Activated CD4-positive, alpha-beta memory T cell treated with anti-CD3 and anti-CD28 coated beads, Interleukin-2, amount 10 ng/mL, durations not matched to agents 7 days and 5 days (primary cell): ENCODE measurements at places on chromosomes 12 and 14. TPM values are rescaled to one million over a fixed set of nuclear protein-coding genes. Genes with fewer than 3 reads are reported as not detected.

DNA sequence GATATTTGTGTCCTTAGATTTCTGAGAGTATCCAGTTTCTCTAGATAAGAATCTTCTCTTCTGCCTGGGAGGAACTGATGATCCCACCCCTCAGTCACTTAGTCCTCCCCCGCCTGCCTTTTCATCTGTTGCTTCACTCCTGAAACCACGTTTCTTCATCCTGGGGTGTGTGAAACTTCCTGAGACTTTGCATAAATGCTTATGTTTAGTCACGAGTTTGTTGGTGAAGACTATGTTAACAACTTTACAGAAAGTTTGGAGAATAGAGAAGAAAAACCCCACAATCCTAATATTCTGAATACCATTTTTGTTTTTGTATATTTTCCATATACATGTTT, 33.2 kb downstream of the MARK3 start:
- H3K4me1 ChIP-seq, result peaks cover 22% of the 10 kb centered on the region
- no peaks in the 10 kb centered on the region for H3K27me3 ChIP-seq
- no peak for DNase-seq
- no peak overlapping the region for H3K27ac ChIP-seq
- no peak overlapping the region for H3K4me3 ChIP-seq
- H3K36me3 ChIP-seq, result peaks cover 28% of the 10 kb centered on the region

DNA sequence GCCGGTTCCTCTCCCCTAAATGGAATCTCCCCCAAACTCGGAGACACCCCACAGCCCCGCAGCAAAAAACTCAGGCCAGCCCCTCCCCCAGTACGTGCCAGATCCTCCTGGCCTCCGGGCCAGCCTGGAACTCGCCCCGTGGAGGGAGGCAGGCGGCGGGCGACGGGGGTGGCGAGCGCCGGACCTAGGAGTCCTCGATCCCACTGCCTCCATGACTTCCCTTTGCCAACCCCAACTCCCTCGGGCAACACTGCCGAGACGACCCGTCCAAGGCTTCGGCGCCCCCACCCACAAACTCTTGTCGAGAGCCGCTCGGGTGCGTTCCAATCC, 400 bp downstream of the ADCY6 start:
- H3K4me3 ChIP-seq, result no peak overlapping the region
- H3K27ac ChIP-seq, result no peak overlapping the region
- peaks cover 46% of the 10 kb centered on the region for H3K27me3 ChIP-seq

GRCh38 chr14:35369701-35370191, 34.8 kb downstream of the NFKBIA start:
- no peaks in the 10 kb centered on the region for H3K27me3 ChIP-seq
- H3K4me1 ChIP-seq, result peaks cover 31% of the 10 kb centered on the region
- peak; percentile 18 for DNase-seq
- no peak overlapping the region for H3K4me3 ChIP-seq
- H3K27ac ChIP-seq, result no peak overlapping the region

- H3K4me1 ChIP-seq, result peaks cover 8% of the 10 kb centered on the region
- no peak overlapping the region for H3K27ac ChIP-seq
- no peak for DNase-seq
- H3K27me3 ChIP-seq, result no peaks in the 10 kb centered on the region
- no peak overlapping the region for H3K4me3 ChIP-seq
These were observed 51.2 kb upstream of the KCNH3 start for GRCh38 chr12:49487605-49488004.

DNA sequence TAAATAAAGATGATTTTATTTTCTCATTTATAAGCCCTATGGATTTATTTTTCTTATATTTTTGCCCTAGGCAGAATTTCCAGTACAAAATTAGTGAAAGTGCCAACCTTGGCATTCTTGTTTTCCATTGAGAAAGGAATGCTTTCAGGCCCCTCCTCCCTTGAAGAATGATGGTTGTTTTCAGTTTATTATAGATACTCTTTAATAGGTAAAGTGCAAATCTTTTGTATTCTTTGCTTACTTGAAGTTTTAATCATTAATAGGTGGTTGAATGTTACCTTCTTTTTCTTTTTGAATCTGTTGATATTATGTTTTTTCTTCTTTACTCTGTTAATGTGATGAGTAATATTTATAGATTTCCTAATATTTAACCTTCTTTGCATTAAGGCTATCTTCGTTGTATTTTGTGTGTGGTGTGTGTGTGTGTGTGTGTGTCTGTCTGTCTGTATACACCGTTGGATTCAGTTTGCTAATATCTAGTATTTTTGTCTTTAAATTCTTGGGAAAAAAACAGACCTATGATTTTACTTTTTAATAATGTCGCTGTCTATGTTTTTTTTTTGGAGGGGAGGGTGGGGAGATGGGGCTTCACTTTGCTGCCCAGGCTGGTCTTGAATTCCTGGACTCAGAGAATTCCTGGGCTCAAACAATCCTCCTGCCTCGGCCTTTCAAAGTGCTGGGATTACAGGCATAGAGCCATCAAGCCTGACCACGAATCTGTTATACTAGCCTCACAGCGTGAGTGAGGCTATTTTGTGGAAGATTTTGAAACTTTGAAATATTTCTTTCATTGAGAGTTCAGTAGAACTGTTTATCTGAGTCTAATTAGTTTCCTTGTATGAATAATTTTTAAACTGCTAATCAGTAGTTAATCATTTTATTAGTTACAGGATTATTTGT, 13.5 kb downstream of the SRGAP1 start:
- no peaks in the 10 kb centered on the region for H3K4me1 ChIP-seq
- H3K4me3 ChIP-seq, result no peak overlapping the region
- H3K36me3 ChIP-seq, result no peaks in the 10 kb centered on the region
- H3K27ac ChIP-seq, result no peak overlapping the region
- no peak for DNase-seq

GRCh38 chr14:69059658-69060623, 80.8 kb upstream of the ACTN1 start:
- H3K4me1 ChIP-seq, result peaks cover 18% of the 10 kb centered on the region
- H3K27me3 ChIP-seq, result no peaks in the 10 kb centered on the region
- no peak for DNase-seq
- no peak overlapping the region for H3K27ac ChIP-seq
- H3K4me3 ChIP-seq, result no peak overlapping the region

DNA sequence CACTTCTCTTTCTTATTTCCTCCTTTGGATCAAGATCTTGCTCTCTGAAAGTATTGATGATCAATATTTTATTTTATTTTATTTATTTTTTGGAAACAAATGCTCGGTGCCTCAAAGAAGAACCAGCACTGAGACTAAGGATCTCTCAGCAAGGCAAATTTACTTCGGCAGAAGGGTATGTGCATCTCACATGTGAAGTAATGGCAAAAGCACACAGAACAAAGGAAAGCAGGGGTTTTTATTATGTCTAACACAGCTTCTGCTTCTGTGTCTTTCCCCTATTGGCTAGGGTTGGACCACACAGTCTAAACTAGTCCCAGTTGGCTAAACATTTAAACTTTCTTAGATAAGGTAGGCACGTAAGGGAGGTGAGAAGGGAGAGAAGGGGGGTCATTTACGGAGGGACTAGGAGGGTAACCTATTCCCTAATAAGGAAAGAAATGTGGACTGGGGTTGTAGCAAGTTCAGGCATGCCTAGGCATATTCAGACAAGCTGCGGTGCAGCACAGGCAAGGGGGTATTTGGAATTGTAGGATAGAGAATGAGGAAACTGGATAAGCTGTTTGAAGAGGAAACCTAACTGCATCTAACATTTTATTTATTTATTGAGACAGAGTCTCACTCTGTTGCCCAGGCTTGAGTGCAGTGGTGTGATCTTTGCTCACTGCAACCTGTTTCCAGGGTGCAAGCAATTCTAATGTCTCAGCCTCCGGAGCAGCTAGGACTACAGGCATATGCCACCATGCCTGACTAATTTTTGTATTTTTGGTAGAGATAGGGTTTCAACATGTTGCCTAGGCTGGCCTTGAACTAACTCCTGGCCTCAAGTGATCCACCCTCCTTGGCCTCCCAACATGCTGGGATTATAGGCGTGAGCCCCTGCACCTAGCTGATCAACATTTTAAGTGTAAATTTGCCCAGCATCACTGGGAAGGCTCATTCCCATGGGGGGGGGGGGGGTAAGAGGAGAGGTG, 90.0 kb upstream of the EIF5 start:
- no peak for DNase-seq
- no peak overlapping the region for H3K27ac ChIP-seq
- H3K36me3 ChIP-seq, result no peaks in the 10 kb centered on the region
- H3K4me1 ChIP-seq, result no peaks in the 10 kb centered on the region
- H3K4me3 ChIP-seq, result no peak overlapping the region

GRCh38 chr12:83179999-83180398, 493.3 kb downstream of the TMTC2 start:
- H3K27ac ChIP-seq, result no peak overlapping the region
- no peak for DNase-seq
- H3K27me3 ChIP-seq, result peaks cover 2% of the 10 kb centered on the region
- no peaks in the 10 kb centered on the region for H3K4me1 ChIP-seq
- no peak overlapping the region for H3K4me3 ChIP-seq

- DNase-seq, result no peak
These were observed 22.3 kb upstream of the MED13L start for GRCh38 chr12:116299665-116300328.

DNA sequence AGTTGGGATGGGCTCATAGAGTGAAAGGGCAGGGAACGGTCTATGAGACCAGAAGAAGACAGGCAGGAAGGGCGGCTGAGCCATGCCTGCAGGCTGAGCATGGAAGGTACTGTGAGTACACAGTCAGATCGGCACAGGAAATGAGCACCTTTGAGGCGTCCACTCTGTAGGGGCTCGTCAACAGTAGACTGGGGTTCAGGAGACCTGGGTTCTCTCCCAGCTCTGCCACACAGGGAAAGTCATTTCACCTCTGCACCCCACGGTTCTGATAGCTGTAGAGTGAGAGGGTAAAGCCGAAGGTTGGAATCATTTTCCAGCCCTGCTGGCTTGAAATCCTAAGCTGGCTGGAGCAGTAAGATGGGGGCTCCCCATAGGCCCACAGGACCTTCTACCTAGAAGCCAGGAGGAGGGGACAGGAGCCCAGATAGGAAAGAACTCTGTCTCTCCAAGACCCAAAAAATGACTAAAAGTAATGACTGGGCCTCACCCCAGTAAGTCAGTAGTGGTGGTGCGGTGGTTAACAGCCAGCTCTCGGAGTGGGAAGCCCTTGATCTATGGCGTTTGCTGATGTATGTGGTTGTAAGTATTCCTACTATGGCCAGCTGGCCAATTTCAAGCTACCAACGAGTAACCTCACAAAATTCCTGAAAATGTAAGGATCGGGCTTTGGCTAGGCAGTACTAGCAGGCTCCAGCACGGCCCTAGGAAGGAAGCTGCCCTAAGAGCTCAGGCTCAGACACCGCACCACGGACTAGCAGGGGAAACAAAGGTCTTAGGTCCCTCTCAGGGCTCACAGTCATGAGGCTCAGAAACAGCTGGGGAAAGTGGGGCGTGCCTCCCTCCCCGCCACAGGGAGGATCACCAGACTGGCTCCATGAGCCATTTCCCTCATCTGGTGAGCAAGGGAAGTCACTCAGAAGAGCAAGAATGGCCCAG, 10.3 kb upstream of the CD27 start:
- H3K4me1 ChIP-seq, result peaks cover 44% of the 10 kb centered on the region
- H3K27ac ChIP-seq, result peak overlapping the region; percentile 71
- H3K36me3 ChIP-seq, result no peaks in the 10 kb centered on the region
- no peaks in the 10 kb centered on the region for H3K27me3 ChIP-seq
- H3K4me3 ChIP-seq, result no peak overlapping the region

GRCh38 chr12:128729628-128730121, 94.1 kb downstream of the SLC15A4 start:
- H3K4me1 ChIP-seq, result no peaks in the 10 kb centered on the region
- no peak overlapping the region for H3K27ac ChIP-seq
- no peak for DNase-seq
- no peaks in the 10 kb centered on the region for H3K36me3 ChIP-seq
- no peak overlapping the region for H3K4me3 ChIP-seq
- no peaks in the 10 kb centered on the region for H3K27me3 ChIP-seq

DNA sequence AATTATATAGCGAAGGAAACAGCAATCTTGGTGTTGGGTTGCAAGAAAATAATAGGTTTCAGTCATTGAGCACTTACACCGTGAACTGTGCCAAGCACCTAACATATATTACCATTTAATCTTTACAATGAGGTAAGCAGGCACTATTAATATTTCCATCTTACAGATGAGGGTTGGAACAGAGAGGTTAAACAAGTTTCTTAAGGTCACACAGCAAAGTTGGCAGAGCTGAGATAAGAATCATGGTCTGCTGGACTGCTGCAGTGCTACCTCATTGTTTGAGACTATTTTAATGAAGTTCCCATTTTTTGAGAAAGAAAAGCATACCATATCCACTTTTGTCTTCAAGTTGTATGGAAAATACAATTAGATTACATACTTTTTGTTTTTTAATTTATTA, 1.7 kb downstream of the ERG28 start:
- no peak for DNase-seq
- H3K4me3 ChIP-seq, result no peak overlapping the region
- peaks cover 36% of the 10 kb centered on the region for H3K4me1 ChIP-seq
- H3K27me3 ChIP-seq, result no peaks in the 10 kb centered on the region

- H3K36me3 ChIP-seq, result peaks cover 7% of the 10 kb centered on the region
- no peaks in the 10 kb centered on the region for H3K4me1 ChIP-seq
- H3K27ac ChIP-seq, result no peak overlapping the region
- H3K4me3 ChIP-seq, result no peak overlapping the region
- no peaks in the 10 kb centered on the region for H3K27me3 ChIP-seq
- DNase-seq, result no peak
These were observed 46.3 kb downstream of the PPHLN1 start for GRCh38 chr12:42372154-42372791.

DNA sequence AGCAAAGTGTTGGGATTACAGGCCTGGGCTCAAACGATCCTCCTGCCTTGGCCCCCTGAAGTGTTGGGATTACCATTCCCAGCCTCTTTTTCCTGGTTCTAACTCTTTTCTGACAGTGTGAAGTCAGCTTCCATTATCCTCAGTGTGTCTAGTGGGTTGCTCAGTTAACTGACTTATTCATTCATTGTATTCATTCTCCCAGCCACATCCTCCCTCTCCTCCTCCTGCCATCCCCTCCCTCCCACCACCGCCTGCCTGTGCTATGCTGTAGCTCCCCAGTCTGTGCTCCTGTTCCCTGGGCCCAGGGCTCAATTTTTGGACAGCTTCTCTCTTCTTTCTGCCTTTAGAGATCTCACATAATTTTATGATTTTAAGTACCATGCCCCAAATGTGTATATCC, 19.4 kb downstream of the ATP6V0A2 start:
- H3K36me3 ChIP-seq, result peaks cover 79% of the 10 kb centered on the region
- H3K4me3 ChIP-seq, result no peak overlapping the region
- no peak overlapping the region for H3K27ac ChIP-seq
- DNase-seq, result no peak

GRCh38 chr12:89355243-89356068, 3.2 kb upstream of the DUSP6 start:
- H3K4me3 ChIP-seq, result peak overlapping the region; percentile 98
- peaks cover 15% of the 10 kb centered on the region for H3K36me3 ChIP-seq
- H3K27ac ChIP-seq, result peak overlapping the region; percentile 93

GRCh38 chr14:25150401-25150800, 100.5 kb upstream of the STXBP6 start:
- H3K4me3 ChIP-seq, result no peak overlapping the region
- no peaks in the 10 kb centered on the region for H3K4me1 ChIP-seq
- peaks cover 3% of the 10 kb centered on the region for H3K27me3 ChIP-seq
- H3K36me3 ChIP-seq, result no peaks in the 10 kb centered on the region
- no peak overlapping the region for H3K27ac ChIP-seq
- DNase-seq, result no peak

- no peaks in the 10 kb centered on the region for H3K27me3 ChIP-seq
- DNase-seq, result no peak
- peak overlapping the region; percentile 70 for H3K4me3 ChIP-seq
- H3K4me1 ChIP-seq, result peaks cover 56% of the 10 kb centered on the region
These were observed 38.3 kb downstream of the RPS6KA5 start for GRCh38 chr14:91021991-91022621.

The FITM1 gene
- total RNA-seq, result 1.4 TPM

The PRIM1 gene
- 45.0 TPM for total RNA-seq

The EXOC5 gene
- total RNA-seq, result 76.6 TPM

The DBX2 gene
- not detected for total RNA-seq

The DDN gene
- total RNA-seq, result 0.23 TPM

The SPTSSA gene
- total RNA-seq, result 14.0 TPM

The TGM1 gene
- total RNA-seq, result 4.0 TPM

The TAS2R42 gene
- total RNA-seq, result not detected

The SDS gene
- total RNA-seq, result not detected

The CS gene
- total RNA-seq, result 188 TPM

The DHRS2 gene
- total RNA-seq, result 1.1 TPM
